ENCODE measurements at places on chromosomes 7 and 10. TPM values are rescaled to one million over a fixed set of nuclear protein-coding genes. Genes with fewer than 3 reads are reported as not detected.

The KCTD7 gene
- 31.2 TPM for polyA plus RNA-seq

The ST8SIA6 gene
- polyA plus RNA-seq: 1.0 TPM

The DDC gene
- polyA plus RNA-seq: 79.5 TPM

The EPHA1 gene
- polyA plus RNA-seq: 20.4 TPM

The SPDYE2 gene
- 8.2 TPM for polyA plus RNA-seq

The HACD1 gene
- polyA plus RNA-seq: 15.2 TPM

The OLAH gene
- polyA plus RNA-seq: 1.0 TPM

The LYZL1 gene
- polyA plus RNA-seq: not detected

The METTL27 gene
- polyA plus RNA-seq: 3.6 TPM

The BMPER gene
- 20.9 TPM for polyA plus RNA-seq

The ANKRD22 gene
- polyA plus RNA-seq: 0.25 TPM

The TFAM gene
- polyA plus RNA-seq: 68.0 TPM

The CADPS2 gene
- polyA plus RNA-seq: 39.1 TPM

The PTPRN2 gene
- polyA plus RNA-seq: 7.3 TPM

The MMP21 gene
- 0.27 TPM for polyA plus RNA-seq
